ENCODE measurements at places on chromosomes 2 and 18. TPM values are rescaled to one million over a fixed set of nuclear protein-coding genes. Genes with fewer than 3 reads are reported as not detected.

The RAB17 gene
- total RNA-seq: 19.3 TPM

DNA sequence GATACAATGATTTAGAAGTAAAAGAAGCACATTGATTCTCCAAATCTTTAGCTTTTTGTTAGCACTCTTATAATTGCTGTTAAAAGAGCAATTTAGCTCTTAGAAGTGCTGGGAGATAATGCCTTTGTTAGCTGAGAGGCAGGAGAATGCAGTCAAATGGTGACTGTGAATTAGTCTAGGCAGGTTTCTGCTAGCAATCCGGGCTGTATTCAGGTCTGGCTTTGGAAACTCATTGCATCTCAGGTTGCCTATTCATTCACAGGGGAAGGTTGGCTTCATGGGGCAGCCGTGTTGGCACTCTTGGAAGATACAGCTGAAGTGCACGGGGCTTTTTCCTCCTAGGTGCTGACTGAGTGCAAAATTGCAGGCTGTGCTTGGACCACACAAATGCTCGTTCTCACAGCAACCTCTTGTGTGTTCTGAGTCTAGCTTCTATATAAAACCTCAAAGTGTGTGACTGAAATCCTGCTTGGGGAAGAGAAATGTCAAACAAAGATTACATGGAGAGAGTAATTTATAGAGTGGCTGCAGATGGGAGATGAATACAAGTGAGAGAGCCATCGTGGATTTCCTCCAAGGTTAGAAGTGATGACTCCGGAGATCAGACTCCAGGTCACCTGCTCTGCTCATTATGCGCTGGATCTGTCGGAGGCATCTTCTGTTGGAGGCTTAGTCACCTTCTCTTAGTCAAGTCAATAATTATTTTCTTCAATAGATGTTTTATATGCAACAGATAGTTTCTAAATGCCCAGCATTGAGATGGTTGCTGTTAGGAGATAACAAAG lies 167.8 kb downstream of the PMAIP1 start:
- no peak for DNase-seq
- no peaks in the 10 kb centered on the region for H3K4me1 ChIP-seq
- no peak overlapping the region for H3K27ac ChIP-seq
- H3K36me3 ChIP-seq: no peaks in the 10 kb centered on the region

DNA sequence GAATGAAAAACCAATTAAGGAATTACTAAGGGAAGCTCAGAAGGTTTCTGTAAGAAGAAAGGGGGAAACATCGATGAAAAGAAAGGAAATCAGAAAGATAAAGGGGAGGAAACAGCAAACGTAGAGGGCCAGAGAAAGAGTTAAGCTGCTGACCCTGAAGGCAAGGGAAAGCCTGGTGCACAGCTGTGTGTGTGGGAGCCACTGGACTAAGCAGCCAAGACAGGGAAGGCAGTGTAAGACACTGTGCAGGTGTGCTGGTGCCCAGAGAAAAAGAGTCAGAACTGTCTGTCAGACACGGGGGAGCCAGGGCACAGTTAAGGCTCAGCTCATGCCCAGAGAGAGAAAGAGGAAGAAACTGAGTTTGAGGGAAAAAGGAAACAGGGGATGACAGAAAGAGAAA lies 104.0 kb downstream of the HIBCH start:
- no peaks in the 10 kb centered on the region for H3K36me3 ChIP-seq
- H3K27ac ChIP-seq: no peak overlapping the region
- H3K4me1 ChIP-seq: peaks cover 10% of the 10 kb centered on the region
- no peak for DNase-seq
- no peak overlapping the region for H3K4me3 ChIP-seq

- no peak for DNase-seq
- no peaks in the 10 kb centered on the region for H3K27me3 ChIP-seq
- H3K4me1 ChIP-seq: peaks cover 9% of the 10 kb centered on the region
- H3K36me3 ChIP-seq: no peaks in the 10 kb centered on the region
- H3K27ac ChIP-seq: no peak overlapping the region
Observed at GRCh38 chr2:239811806-239812560, 213.2 kb downstream of the NDUFA10 start.

The LDLRAD4 gene
- total RNA-seq: 31.6 TPM

DNA sequence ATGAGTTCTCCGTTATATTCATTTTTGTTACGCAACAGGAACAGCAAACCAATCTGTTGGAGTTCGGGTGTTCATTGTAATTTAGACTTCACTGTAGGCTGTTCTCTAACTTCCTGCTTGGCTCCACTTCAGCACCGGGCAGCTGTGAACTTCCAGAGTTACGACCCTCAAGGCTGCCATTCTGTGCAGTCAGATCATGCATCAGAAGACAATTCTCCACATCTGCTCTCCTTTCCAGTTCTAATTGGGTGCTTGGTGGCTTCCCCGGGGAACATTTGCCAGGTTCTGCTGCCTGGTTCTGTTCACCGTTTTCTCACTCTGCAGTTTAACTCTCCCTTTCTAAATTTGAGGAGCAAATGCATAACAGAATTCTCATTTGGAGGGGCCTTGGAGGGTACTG lies 237.7 kb downstream of the NYAP2 start:
- no peaks in the 10 kb centered on the region for H3K4me1 ChIP-seq
- H3K36me3 ChIP-seq: no peaks in the 10 kb centered on the region
- H3K27me3 ChIP-seq: no peaks in the 10 kb centered on the region
- no peak overlapping the region for H3K4me3 ChIP-seq
- DNase-seq: no peak

DNA sequence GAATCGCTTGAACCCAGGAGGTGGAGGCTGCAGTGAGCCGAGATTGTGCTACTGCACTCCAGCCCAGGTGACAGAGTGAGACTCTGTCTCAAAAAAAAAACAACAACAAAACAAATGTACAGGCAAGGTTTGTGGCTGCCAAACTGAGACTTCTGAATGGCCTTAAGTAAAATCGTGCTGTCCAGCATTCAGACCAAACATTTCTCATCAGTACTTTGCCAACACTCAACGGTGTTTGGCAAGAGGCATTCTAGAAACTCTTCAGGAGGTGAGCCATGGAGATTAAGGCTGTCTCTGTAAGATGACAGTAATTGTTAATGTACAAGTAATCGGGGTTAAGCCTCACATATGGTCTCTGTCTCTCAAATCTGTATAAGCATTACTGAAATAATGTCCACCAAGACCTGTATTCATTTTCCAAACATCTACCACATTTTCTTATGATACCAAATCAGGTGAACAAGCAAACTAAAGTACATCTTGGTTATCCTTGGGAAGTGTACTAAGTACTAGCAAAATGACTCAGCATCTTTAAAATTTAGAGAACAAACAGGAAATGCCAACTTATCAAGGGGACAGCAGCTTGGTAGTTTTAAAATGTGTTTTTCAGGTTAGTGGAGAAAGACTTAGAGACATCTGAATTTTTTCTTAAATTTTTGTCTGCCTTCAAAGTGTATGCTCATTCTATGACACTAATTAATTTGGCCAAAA lies 29.3 kb downstream of the SERPINE2 start:
- no peak overlapping the region for H3K4me3 ChIP-seq
- no peak overlapping the region for H3K27ac ChIP-seq
- H3K27me3 ChIP-seq: no peaks in the 10 kb centered on the region
- H3K4me1 ChIP-seq: peaks cover 3% of the 10 kb centered on the region

The CLEC4F gene
- not detected for total RNA-seq

DNA sequence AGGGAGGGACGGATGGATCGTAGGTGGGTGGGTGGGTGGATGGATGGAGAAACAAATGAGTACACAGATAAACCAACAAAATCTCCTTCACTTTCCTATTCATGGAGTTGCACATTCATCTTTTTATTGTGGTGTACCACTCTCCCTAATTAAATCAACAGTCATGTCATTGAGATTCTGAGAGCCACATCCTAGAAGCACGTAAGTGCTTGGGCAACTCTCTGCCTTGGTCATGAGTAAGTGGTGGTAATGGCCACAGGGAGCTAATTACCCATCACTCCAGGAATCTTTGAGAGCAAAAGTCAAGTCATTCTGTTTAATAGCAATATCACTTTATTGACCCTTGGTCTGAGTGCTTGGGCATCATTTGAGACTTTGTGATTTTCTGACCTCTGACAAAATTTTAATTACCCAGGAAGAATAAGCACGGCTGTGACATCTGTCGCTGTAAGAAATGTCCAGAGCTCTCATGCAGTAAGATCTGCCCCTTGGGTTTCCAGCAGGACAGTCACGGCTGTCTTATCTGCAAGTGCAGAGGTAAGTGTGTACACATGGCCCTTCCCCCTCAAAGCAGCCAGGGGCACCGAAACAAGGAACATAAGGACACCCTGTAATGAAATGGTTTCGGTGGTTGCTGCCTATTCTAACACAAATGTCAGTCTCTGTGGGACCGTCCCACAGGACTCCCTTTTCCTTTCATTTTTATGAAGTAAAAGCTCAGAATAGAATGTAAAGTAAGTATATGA lies 85.9 kb downstream of the FEZ2 start:
- H3K27me3 ChIP-seq: no peaks in the 10 kb centered on the region
- H3K4me1 ChIP-seq: no peaks in the 10 kb centered on the region
- H3K36me3 ChIP-seq: no peaks in the 10 kb centered on the region
- H3K27ac ChIP-seq: no peak overlapping the region
- DNase-seq: no peak
- H3K4me3 ChIP-seq: no peak overlapping the region

The CYP1B1 gene
- 30.5 TPM for total RNA-seq

DNA sequence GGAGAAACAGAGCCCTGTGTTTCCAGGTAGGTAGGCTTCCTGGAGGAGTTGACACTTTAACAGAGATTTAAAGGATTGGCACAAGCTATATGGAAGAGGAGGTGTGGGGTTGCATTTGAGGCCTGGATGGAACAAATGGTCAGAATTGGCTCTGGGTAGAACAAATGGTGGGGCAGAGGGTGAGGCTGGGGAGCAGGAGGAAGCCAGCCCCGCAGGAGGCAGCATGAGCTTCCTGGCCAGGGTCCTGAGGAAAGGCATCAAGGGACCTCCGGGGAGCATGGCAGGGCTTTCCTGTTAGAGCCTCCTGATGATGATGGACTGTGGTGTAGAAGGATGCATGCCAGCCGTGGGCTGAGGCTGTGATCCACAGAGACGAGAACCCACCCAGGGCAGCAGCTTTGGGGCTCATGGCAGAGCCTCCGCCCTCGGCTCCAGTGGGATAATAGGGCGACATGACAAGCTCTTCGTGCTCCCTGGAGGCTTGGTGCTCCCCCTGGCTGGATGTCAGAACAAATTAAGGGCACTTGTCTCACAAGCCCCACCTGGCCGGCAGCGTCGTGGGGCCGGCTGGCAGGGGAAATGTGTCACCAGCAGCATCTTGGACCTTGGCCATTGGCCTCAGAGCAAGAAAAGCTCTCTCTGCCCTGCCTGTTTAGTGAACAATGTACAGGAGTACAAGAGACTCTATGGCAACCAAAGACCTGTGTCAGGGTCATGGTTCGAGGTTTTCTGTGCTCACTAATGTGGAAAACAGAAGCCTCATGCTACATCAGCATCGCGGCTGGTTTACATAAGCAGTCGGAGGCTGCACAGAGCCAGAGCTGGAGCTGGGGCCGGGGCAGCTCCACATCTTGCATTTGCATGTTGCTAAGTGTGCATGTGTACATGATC lies 153.5 kb downstream of the MYCN start:
- no peak for DNase-seq
- no peaks in the 10 kb centered on the region for H3K36me3 ChIP-seq
- no peaks in the 10 kb centered on the region for H3K4me1 ChIP-seq
- no peak overlapping the region for H3K27ac ChIP-seq

GRCh38 chr2:237471438-237472186 lies 15.4 kb upstream of the MLPH start:
- H3K27ac ChIP-seq: no peak overlapping the region
- peaks cover 13% of the 10 kb centered on the region for H3K4me1 ChIP-seq
- H3K27me3 ChIP-seq: no peaks in the 10 kb centered on the region
- H3K36me3 ChIP-seq: no peaks in the 10 kb centered on the region

The PID1 gene
- 38.9 TPM for total RNA-seq

The ALLC gene
- total RNA-seq: 0.20 TPM

DNA sequence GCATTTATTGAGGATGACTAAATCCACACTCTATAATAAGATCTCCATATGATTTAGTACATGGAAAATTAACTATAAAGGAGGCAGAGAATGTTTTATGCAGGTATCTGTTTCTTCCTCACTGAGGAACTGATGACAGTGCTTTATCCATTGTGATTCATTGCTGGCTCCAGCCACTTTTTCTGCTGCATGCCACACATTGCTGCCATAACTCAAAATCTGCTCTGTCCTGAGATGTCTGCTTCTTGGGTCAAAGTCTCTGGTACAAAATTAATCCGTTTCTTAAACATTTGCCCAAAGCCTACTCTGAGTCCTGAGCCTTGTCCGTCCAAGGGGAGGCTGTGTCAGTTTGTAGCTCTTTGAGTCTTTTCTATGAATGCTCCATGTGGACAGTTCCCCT lies 15.5 kb upstream of the ARHGAP28 start:
- H3K4me1 ChIP-seq: no peaks in the 10 kb centered on the region
- H3K36me3 ChIP-seq: no peaks in the 10 kb centered on the region
- no peak for DNase-seq
- H3K27ac ChIP-seq: no peak overlapping the region
- no peaks in the 10 kb centered on the region for H3K27me3 ChIP-seq
- no peak overlapping the region for H3K4me3 ChIP-seq

DNA sequence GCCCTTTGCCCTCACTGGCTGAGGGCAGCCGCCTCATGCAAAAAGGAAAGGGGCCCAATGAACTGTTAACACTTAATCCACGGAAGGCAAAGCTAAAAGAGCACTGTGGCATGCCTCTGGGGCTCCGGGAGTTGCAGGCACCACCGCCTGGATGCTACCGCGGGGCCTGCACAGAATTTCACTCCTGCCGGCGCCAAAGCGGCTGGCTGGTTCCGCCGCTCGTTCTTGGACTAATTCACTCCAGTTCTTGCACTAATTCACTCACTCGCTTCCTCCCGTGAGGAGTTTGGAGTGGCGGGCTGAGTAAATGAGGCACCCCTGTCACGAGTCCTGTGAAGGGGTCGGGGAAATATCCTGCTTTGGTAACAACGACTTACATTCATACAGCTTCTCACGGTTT lies 14.0 kb upstream of the MAPK4 start:
- no peak overlapping the region for H3K4me3 ChIP-seq
- H3K27me3 ChIP-seq: no peaks in the 10 kb centered on the region
- no peak for DNase-seq
- no peaks in the 10 kb centered on the region for H3K4me1 ChIP-seq
- H3K27ac ChIP-seq: no peak overlapping the region
- H3K36me3 ChIP-seq: no peaks in the 10 kb centered on the region

Data from ovary (tissue), 10 donors.